GM23248 (cell line): ENCODE measurements at places on chromosomes 4 and X. TPM values are rescaled to one million over a fixed set of nuclear protein-coding genes. Genes with fewer than 3 reads are reported as not detected.
A peak's percentile ranks its signal among the peaks of the same experiment; 100 is the strongest.

GRCh38 chrX:13790206-13791131 lies 26.4 kb downstream of the GPM6B start:
- no peak for DNase-seq

Gene CCDC149
- 8.3 and 9.7 TPM in 2 replicates for polyA plus RNA-seq

Gene TCEAL5
- polyA plus RNA-seq = not detected in 2 replicates

DNA sequence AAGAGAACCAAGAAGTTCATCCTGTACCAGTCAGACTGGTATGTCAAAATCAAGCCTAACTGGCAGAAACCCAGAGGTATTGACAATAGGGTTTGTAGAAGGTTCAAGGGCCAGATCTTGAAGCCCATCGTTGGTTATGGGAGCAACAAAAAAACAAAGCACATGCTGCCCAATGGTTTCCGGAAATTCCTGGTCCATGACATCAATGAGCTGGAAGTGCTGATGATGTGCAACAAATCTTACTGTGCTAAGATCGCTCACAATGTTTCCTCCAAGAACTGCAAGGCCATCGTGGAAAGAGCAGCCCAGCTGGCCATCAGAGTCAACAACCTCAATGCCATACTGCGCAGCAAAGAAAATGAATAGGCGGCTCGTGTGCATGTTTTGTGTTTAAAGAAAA lies 172.7 kb upstream of the MED14 start:
- peak; percentile 58 for DNase-seq

DNA sequence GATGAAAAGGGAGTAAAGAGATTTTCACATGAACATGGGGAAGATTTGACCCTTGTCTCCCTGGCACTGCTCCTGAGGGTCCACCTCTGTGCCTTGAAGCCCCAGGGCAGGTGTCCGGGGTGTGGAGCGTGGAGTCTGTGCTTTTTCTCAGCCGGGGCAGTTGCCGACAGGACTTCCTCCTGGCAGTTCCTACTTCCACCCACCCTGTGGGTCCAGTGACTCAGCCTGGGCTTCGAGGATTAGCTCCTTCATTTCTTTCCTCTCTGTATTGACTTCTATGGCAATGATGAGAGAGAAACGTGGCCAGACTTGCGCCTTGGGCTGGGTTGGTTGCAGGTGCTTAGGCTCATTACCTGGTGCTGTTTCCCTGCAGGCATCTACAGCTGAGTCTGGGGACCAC lies 35.9 kb upstream of the CLCN4 start:
- no peak for DNase-seq

GRCh38 chrX:109399831-109400230 lies 82.1 kb downstream of the GUCY2F start:
- DNase-seq = no peak

- DNase-seq = no peak
These were observed 34.8 kb upstream of the CXCL6 start for GRCh38 chr4:73801692-73802091.

- no peak for DNase-seq
These were observed 200.5 kb downstream of the KDR start for GRCh38 chr4:54924891-54925290.

DNA sequence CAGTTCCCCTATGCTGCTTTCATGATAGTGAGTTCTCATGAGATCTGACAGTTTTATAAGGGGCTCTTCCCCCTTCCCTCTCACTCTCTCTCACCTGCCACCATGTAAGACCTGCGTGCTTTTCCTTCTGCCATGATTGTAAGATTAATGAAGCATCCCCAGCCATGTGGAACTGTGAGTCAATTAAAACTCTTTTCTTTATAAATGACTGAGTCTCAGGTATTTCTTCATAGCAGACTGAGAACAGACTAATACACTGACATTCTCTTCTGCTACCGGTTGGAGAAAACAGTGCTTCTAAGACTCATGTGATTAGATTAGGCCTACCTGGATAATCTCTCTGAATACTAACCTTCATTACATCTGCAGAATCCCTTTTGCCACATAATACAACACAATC lies 45.4 kb upstream of the TRPC5OS start:
- no peak for DNase-seq

Gene MEPE
- not detected in 2 replicates for polyA plus RNA-seq

Gene PABPC1L2B
- not detected in 2 replicates for polyA plus RNA-seq

Gene VSIG4
- not detected in 2 replicates for polyA plus RNA-seq

Gene FGFBP1
- polyA plus RNA-seq = not detected in 2 replicates

Gene FDCSP
- polyA plus RNA-seq = not detected in 2 replicates

DNA sequence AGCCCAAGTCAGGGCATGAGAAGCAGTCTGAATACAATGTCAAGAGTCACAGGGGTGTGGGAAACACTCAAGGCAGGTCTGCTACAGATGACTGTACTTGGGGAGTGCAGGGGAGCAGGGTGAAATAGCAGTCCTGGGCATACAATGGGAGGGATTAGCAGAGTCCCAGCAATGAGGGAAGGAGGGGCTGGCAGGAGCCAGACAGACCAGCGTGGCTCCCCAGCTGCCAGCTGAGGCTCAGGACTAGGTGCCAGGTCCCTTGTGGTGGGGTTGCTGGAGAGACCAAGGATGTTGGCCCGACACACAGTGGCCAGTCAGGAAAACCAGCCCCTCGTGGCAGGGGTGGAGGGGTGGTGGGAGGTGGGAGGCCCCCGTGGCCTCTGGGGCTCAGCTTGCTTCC lies 86.6 kb downstream of the RTL5 start:
- no peak for DNase-seq

- DNase-seq = peak; percentile 62
These were observed 242.7 kb upstream of the ETNPPL start for GRCh38 chr4:109005523-109005922.

- DNase-seq = no peak
These were observed 108.2 kb upstream of the GPC4 start for GRCh38 chrX:133523526-133523925.

GRCh38 chr4:14841801-14842768 lies 160.2 kb upstream of the CPEB2 start:
- peak; percentile 25 for DNase-seq

Gene PRAF2
- 141 and 143 TPM in 2 replicates for polyA plus RNA-seq

Gene AADAT
- 5.9 and 7.7 TPM in 2 replicates for polyA plus RNA-seq

DNA sequence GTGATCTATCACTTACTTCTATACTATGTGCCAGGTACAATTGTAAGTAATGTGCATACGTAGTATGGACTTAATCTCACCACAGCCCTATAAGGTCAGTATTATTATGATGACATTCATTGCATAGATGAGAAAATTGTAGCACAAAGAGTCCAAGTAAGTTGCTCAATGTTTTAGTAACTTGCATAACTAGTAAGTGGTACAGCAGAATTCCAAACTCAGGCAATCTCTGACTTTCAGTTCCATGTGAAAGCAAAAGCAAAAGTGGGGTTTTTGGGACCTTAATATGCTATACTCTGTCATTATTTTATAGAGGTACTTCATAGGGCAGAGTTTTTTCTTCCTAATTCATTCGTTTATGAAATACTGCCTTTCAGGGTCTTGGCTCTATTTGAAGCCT lies 188.8 kb upstream of the VEGFC start:
- peak; percentile 74 for DNase-seq

Gene GAB1
- polyA plus RNA-seq = 1.8 and 2.0 TPM in 2 replicates

DNA sequence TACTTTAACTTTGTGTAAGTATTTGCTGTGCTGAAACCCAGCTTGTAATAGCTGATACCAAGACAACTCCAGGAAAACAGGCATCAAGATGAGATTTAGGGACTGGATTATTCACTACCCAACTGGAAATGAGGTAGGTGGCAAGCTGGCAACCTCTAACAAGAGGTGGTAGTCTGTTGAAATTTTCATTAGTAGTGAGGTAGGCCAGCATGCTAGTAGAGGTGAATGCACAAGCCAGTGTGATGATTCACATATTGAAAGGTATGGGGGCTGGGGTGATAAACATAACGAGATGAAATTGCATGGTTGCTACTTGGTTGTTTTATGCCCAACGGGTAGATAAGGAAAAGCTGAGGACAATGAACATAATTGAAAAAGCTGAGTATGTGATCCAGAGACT lies 8.5 kb upstream of the TMPRSS11D start:
- no peak for DNase-seq

DNA sequence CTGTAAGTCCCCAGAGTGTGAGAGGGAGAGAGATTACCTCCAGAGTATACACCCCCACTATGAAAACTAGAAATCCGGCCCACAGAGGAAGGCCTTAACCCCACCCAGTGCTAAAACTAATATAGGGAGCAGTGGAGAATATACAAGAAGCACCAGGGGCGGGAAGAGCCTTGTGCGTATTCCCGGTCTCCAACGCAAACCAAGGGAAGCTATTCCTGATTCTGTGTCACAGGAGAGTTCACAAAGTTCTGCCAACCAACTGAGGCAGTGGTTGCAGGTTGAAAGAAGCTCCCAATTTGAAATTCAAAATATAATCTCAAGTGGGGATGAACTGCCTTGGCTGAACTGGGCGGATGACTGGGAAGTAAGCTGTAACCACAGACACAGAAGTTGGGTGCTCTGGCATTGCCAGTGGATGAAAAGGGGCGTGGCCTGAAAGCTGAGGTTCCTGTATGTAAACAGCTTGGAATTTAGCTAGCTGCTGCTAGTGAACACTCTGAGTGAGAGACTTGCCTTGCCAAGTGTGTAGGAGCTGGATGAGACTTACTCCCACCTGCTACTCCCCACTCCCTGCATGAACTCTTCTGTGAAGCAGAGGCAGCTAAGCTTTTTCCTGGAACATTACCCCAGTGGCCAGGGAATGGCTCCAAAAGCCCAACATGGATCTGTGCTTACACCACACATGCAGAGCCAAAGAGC lies 32.7 kb downstream of the ELF2 start:
- peak; percentile 76 for DNase-seq

DNA sequence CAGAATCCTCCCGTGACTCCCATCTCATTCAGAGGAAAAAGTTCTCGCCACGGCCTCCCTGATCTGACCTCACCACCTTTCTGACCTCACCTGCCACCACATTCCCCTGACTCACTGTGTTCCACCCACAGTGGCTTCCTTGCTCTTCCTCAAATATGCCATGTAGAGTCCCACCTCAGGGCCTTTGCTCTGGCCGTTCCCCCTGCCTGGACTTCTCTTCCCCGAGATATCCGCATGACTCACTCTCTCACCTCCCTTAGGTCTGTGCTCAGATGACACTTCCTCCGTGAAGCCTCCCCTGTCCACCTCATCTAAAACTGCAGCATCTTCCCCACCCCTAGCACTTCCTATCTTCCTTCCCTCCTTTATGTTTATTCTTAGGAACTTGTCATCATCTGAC lies 7.2 kb upstream of the TSPYL2 start:
- no peak for DNase-seq

DNA sequence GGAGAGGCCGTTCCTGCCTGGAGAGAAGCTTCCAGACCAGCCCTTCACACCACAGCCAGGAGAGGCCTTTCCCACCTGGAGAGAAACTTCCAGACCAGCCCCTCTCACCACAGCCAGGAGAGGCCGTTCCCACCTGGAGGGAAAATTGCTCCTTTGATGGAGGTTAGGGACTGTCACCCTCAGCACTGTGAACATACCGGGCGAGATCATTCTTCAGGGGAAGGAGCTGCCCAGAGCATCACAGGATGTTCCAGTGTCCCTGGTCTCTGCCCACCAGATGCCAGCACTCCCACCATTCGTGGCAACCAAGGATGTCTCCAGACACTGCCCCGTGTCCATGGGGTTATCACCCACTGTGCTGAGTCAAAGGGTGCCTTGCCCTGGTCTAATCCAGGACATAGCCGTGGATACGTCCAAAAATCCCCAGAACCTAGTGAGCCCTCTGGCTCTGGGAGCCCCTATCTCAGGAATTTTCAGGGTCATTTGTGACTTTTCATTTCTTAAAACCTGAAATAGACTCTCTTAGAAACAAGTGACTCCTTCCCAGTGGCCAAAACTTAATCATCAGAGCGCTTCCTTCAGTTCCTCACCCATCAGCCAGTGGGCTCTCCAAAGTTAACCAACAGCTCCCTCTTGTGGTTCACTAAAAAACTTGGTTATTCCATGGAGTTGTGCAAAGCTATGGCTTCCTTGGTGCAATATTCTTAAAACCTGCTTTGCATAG lies 80.2 kb downstream of the CRMP1 start:
- DNase-seq = peak; percentile 85

GRCh38 chrX:112614640-112615039 lies 65.1 kb downstream of the LHFPL1 start:
- peak; percentile 53 for DNase-seq

- DNase-seq = no peak
These were observed 4.8 kb upstream of the PROM1 start for GRCh38 chr4:16088601-16089000.

- no peak for DNase-seq
These were observed 346.8 kb downstream of the PPP3CA start for GRCh38 chr4:101000496-101000895.

GRCh38 chr4:37528166-37528885 lies 157.8 kb downstream of the RELL1 start:
- peak; percentile 6 for DNase-seq

DNA sequence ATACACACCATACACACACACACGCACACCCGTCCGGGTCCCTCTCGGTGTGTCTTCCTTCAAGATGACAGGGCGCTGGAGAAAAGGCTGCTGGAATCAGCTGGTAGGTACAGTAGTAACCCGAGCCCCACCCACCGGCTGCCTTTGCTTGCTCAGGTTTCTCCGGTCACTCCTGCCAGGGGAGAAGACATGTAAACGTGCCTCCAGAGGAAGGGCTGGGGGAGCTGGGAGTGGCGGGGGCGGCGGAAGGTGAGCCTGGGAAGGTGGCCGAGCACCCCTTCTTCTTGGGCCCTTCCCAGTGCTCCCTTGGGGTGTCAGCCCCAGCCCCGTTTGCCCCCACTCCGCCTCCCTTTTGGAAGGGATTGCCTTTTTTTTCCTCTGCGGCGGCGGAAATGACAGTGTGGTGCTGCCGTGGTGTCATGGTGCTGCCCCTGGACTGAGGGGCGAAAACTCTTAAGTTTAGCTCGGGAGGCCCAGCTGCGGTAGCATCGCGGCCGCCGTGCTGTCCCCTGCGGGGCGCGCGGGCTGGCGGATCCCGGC lies at the start of gene MID2:
Gene MID2 (plus strand): TSS at position 169 of the 540 bp plus-strand sequence. CDS start 561 bp downstream, outside the sequence.
- peak; percentile 76 for DNase-seq

DNA sequence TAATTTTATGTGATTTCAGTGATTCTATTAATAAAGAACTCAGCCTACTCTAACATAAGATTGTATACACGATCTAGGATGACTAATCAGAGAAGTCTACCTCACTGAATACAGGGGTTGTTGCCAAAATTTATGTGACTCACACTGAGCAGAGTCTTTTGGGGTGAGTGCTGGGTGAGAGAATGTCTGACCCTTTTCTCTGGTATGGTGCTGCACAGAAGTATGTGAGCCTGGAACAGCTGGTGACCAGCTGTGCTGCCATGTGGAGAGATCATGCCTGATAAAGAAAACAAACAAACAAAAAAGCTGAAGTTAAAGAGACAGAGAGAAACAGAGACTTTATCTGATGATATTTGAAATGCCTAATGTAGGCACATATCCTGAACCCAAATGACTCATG lies 618.1 kb upstream of the GRIA3 start:
- peak; percentile 93 for DNase-seq

- peak; percentile 59 for DNase-seq
These were observed 4.6 kb upstream of the SOWAHD start for GRCh38 chrX:119753639-119754257.

DNA sequence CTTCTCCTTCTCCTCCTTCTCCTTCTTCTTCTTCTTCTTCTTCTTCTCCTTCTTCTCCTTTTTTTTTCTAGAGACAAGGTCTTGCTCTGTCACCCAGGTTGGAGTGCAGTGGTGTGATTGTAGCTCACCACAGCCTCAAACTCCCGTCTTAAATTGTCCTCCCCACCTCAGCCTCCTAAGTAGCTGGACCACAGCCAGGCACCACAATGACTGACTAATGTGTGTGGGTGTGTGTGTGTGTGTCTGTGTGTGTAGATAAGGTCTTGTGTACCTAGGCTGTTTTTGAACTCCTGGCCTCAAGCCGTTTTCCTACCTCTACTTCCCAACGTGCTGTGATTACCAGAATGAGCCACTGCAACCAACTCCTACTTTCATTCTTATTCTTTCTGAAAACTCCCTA lies 390.9 kb downstream of the ADAM29 start:
- no peak for DNase-seq
